T-cell (primary cell): ENCODE measurements at places on chromosomes 2 and 18.

DNA sequence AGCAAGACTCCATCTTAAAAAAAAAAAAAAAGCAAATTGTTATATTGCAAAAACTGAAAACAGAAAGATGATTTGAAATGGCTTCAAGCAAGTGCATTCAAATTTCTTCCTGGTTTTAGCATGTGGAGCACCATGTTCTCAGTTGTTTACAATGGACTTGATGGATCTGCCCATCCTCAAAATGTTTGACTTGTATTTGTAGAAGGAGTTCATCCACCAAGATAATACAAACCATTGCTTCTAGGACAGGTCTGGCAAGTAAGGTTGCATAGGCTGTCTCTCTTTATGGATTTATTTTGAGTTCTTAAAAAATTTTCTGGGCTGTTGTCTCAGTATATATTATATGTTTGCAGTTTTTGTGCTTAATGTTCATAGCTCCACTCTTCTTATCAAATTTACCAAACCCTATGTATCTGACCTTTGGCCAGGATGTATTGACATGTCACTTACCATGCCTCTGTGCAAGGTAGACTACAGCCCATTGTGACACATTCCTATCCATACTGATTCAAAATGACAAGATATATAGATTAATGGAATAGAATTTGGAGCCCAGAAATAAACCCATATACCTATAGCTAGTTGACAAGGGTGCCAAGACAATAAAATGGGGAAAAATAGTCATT is 21.7 kb upstream of the ZCCHC2 start:
- no peak for DNase-seq

DNA sequence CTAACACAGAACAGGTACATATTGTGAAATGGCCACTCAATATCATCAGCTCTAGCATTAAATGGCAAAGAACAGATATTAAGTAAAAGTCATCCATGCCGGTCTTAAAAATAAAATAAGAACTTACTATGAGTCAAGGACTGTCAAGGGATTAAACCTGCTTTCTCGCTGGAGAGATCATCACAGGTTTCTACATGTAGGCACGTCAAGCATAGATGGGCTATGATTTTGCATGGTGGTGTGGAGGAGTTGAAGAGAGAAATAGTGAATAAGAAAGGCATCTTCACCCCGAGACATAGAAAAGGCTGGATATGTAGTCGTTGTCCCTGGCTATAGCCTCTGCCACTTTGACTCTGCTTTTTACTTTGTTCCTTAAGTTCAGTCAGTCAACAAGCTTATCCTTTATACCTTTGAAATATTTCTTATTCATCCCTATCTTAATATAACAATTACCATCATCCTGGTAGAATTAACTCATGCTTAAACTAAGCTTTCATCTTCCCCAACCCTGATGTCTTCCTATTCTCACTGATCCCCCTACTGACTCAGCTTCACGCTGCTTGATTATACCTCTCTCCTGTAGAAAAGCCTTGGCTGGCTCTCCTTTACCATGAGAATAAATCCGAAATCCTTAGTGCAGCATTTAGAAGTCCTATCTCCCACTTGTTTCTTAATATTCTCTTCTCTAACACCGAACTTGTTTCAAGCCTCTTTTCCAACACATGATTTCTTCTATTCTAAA is 42.5 kb downstream of the DSC3 start:
- DNase-seq = no peak

- DNase-seq = no peak
Observed at GRCh38 chr2:67755156-67755882, 307.5 kb downstream of the C1D start.

GRCh38 chr2:32835148-32835547 is 111.6 kb upstream of the LTBP1 start:
- DNase-seq = no peak

GRCh38 chr2:158443606-158444005 is 12.9 kb downstream of the CCDC148 start:
- no peak for DNase-seq

GRCh38 chr2:219901155-219901554 is 273.7 kb downstream of the SLC4A3 start:
- DNase-seq = no peak

- no peak for DNase-seq
Observed at GRCh38 chr2:235394278-235394828, 99.5 kb upstream of the AGAP1 start.

GRCh38 chr2:15316370-15316814 is 244.7 kb downstream of the NBAS start:
- peak; percentile 26 for DNase-seq

GRCh38 chr2:238912228-238912915 is 64.5 kb downstream of the TWIST2 start:
- no peak for DNase-seq

GRCh38 chr2:171317492-171318125 is 116.2 kb downstream of the METTL8 start:
- DNase-seq = no peak

DNA sequence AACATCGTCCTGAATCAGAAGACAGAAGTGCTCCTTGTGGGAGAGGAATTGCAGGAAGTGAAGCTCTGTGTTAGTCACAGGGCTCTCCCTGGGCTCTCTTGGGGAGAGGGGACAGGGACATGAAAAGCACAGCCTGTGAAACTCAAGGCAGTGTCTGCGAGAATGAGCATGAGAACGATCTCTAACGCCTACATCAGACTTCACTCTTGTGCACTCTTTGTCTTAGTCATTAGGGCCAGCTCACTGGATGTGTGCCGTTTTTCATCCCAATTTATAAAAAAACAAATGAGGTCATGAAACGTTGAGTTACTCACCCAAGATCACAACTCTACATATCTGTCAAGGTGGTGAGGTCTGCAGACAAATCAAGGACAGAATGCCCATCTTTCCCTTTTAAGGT is 27.0 kb upstream of the TWIST2 start:
- no peak for DNase-seq

DNA sequence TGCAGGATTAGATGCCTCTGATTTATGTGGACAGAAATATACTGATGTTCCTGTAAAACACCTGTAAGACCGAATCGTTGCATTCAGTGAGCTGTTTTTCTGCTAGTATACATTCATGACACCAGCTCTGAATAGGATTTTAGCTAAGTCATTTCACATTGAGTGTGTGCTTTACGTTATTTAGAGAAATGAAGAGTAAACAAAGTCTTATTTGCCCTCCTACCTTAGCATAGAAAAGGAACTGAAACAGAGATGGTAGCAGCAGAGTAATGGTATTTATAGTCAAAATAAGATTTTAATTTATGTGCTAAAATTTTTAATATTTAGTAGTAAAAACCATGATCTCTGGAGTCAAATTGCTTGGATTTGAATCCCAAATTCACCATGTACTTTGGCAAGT is 168.0 kb downstream of the CERS6 start:
- DNase-seq = no peak

GRCh38 chr18:70448588-70448987 is 159.7 kb downstream of the SOCS6 start:
- no peak for DNase-seq

DNA sequence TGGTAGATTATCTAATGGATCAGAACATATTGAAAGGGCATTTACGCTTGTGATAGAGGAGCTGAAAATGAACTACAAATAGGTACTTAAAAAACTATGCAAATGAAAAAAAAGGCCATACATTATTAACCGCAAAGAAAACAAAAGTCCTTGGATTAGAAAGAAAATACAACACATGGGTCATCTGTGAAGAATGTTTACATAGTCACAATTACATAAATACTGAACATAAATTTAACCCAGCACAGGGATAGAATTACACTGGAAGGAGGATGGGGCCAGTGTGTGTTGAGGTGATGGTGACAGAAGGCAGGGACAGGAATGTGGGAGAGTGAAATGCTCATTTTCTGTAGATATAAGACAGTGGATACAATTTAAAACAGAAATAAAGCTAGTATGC is 6.6 kb downstream of the NTSR2 start:
- no peak for DNase-seq

- no peak for DNase-seq
Observed at GRCh38 chr2:100796499-100797100, 23.3 kb upstream of the NPAS2 start.

- DNase-seq = no peak
Observed at GRCh38 chr2:19261061-19261460, 97.4 kb downstream of the OSR1 start.

GRCh38 chr2:7205151-7205830 is 288.1 kb downstream of the RNF144A start:
- DNase-seq = no peak

DNA sequence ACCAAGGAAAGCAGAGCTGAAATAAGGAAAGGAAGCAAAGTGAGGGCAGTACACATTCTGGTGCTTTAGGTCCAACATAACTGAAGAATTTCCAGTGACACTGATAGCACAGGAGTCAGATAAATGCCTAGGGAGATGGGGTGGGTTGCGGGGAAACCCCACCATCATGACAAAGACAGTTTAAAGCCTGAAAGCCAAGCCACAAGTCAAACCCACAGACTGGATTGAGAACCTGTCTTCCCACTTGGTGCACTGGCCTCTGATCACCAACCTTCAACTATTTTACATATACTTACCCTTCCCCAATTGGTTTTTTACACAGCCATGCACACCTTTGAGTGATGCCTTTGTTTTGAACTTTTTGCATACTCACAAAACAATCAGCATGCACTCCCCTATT is 22.2 kb upstream of the PDK1 start:
- DNase-seq = no peak

DNA sequence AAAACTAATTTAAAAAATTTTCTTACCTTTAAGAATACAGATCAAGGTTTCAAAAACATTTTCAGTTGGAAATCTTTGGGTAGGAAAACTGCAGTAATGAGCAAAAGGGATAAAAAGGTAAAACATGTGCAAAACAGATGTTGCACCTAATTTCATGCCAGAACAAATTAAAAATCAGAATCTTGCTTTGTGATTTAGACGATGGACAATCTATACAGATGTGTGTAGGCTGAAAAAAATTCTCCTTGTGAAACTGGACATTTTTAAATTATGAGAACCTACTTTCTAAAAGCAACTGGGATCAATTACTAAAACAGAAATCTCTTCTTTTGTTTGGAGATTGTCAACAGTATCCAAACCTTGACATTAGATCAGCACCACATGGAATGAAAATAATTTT is 183.2 kb upstream of the ITGA4 start:
- no peak for DNase-seq

DNA sequence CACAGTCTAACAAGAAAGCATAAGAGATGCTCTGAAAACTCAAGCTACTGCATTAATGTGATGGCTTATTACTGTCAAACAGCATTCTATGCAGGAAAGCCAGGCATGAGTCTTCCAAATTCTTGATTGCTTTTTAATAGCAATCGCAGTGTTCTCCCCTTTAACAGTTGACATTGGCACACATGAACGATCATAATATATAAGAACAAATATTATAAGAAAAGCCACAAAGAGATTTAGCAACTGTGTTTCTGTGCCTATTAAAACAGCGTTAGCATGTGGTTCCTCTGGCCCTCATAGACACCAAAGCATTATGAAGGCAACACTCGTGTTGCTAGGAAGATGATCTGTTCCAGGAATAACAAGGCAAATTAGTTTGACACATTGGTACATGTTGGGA is 245.0 kb downstream of the ACKR3 start:
- no peak for DNase-seq

GRCh38 chr18:22490429-22490846 is 72.7 kb upstream of the CTAGE1 start:
- no peak for DNase-seq

DNA sequence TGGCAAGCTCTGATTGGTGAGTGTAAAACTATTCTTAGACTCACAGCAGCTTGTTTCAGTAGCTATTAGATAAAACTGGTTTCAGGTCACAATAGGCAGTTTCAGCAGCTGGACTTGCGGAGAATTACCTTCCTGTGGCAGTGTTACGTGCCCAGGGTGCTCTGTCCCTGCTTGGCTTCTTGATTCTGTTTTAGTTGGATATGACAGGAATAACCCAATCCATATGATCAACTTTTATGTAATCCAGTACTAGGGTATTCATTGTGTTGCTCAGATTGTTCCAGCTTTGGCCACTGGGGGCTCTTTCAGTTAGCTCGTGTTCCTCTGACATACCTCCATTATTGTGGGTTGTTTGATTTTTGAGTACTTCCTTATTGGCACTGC is 43.1 kb downstream of the INPP4A start:
- peak; percentile 53 for DNase-seq

DNA sequence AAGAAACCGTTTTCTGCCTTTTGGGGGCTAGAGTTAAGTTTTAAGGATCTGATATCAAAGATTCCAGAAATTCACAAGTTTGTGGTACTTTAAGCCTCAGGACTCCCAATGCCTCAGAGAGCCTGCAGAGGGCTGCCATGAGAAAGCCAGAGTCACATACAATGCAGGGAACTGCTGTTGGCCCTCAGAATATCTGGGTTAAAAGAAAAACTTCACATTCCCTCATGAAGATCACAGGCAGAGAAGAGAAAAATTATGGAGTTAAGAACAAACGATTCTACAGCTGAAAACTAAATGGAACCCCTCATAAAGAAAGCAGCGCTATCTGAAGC is 39.5 kb downstream of the HDAC4 start:
- no peak for DNase-seq

DNA sequence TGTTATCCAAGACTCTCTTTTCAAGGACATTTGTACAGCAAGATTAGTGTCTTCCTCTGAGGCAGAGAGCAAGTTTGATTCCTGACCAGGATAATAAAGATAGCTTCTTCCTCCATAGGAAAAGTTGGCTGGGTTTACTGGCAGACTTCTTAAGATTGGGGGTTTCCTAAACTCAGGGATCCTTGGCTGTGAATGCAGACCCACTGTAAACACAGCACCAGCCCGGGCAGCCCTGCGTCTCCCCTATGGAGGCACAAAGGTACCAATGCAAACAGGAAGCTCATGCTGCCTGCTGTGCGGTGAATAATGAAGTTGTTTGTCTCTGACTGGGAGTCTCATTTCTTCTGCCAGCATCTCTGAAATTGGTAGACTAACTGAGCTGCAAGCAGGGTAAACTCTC is 96.2 kb upstream of the ARHGAP28 start:
- DNase-seq = no peak

DNA sequence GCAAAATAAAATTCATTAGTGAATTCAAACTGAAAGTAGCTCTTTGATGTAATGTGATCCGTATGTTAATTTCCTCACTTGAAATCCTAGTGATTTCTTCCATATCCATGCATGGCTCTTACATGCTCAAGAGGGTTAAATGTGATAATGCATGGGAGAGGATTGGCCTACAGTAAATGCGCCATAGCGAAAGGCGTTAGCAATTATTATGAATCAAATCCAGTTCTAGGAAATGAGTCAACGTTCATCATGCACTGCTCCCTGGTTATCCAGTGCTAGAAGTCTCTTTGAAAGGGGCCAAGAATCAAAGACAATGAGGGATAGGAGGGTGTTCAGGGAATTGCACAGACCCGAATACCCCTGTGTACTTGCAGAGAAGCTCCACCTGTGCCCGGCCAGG is 101.4 kb upstream of the RASGRP3 start:
- DNase-seq = no peak

DNA sequence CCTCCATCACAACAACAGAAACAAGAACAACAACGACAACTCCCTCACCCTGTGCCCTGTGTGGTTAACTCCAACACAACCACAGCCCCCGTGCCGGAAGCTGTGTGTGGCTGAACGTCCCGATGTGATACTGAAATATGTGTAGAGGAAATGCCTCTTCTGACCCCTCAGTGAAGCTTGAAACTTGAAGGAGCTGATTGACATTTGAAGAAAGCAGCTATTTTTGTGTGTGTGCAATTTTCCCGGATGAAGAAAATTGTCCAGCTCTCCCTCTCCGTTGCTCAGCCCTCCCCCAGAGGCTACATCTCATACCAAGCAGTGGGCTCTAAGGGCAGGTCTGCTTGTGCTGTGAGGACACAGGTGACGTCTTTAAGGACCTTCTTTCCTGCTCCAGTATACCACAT is 173.8 kb downstream of the ICOS start:
- DNase-seq = peak; percentile 50
